ENCODE measurements at places on chromosomes 7 and 10. TPM values are rescaled to one million over a fixed set of nuclear protein-coding genes. Genes with fewer than 3 reads are reported as not detected.

The KIF20B gene
- polyA plus RNA-seq = 2.4 TPM

The MACROH2A2 gene
- 15.0 TPM for polyA plus RNA-seq

The RGS10 gene
- polyA plus RNA-seq = 63.3 TPM

The SPACDR gene
- polyA plus RNA-seq = 0.71 TPM

The SYT15 gene
- polyA plus RNA-seq = 4.6 TPM

The CYP3A4 gene
- 0.05 TPM for polyA plus RNA-seq

Measured in ovary (tissue), 10 donors.